NCI-H2081 (cell line): ENCODE measurements at places on chromosomes 6 and 20.

DNA sequence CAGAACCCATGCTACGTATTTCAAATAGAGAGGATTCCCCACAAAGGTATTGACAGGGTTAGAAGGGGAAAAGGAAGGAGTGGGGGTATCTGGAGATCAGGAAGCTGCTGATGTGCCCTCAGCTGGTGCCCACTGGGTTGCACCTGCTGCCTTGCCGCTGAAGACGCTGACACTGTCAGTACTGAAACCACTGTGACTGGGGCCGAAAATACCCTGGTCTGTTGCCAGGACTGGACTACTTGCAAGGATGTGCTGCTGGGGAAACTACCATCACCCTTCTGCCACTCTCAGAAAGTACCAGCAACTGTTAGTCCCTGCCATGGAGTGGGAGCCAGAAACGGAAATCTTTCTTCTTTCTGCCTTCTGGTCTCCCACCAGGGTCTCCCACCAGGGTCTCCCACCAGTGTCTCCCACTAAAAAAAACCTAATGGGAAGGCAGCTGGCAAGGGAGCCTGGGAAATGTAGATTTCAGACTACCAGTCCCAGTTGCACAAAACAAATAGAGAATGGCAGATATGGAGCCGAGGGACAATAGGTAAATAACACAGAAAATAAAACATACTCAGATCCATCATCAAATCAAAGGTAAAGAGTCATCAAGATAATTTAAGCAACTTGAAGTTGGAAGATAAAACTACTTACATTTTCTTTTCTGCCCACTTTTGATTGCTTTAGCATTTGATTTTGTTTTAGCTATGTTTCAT is 204.8 kb downstream of the TPBG start:
- DNase-seq, result peak; percentile 33

DNA sequence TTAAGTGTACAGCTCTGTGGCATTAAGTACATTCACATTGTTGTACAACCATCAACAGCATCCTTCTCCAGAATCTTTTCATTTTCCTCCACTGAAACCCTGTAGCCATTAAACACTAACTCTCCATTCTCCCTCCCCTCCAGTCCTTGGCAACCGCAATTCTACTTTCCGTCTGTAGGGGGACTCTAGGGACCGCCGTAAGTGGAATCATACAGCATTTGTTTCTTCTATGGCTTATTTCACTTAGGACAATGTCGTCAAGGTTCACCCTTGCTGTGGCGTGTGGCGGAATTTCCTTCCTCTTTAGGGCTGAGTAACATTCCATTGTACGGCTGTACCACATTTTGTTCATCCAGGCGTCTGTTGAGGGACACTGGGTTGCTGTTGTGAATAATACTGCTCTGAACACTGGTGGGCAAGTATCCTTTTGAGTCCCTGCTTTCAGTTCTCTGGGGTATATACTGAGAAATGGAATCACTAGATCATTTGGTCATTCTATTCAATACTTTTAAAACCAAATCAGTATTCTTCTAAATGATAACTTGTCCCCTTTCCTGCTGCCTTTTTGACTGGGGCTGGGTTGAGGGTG is 50.7 kb downstream of the PPP1R3G start:
- no peak for DNase-seq

- DNase-seq, result no peak
Observed at GRCh38 chr6:90384720-90385119, 88.1 kb upstream of the BACH2 start.

GRCh38 chr6:85114581-85114935 is 335.3 kb upstream of the NT5E start:
- DNase-seq, result no peak

DNA sequence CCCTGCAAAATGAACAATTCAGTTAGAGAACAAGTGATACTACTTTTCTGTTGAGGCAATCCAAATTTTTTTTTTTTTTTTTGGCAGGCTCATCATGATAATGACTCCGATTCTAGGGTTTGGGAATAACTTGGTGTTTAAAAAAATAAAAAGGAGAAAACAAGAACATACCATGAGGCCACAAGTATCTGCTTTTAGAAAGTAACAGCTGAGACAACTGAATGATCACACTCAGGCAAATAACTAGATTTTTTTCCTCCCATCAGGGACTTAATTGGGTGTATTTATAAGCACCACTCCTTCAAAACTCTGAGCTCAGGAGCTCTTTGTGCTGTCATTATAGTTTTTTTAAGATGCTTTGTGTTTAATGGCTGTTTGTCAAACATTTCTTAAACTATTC is 29.6 kb downstream of the PAK5 start:
- no peak for DNase-seq

- no peak for DNase-seq
Observed at GRCh38 chr20:16392346-16392745, 180.9 kb downstream of the KIF16B start.

- no peak for DNase-seq
Observed at GRCh38 chr6:125124049-125124669, 29.4 kb upstream of the TPD52L1 start.

GRCh38 chr20:5608442-5609161 is 141.6 kb upstream of the SHLD1 start:
- no peak for DNase-seq

GRCh38 chr6:102501615-102502014 is 1108.1 kb downstream of the GRIK2 start:
- no peak for DNase-seq

DNA sequence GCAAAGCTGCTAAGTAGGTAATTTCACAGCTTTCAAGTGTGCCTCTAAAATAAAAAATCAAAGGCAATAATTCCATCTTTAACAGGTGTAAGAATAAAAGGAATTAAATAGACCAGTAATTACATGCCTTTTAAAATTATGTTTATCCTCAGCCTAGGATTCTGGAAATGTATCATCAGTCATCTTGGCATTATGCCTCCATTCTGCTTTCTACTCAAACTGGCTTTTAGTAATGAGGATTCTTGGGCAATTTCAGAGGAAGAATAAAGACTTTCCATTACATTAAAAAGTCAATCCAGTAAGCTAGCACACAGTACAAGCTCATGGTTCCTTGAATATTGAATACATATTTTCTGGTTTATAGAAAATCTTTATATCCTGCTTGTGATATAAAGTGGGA is 44.7 kb downstream of the GSTA2 start:
- DNase-seq, result peak; percentile 60

DNA sequence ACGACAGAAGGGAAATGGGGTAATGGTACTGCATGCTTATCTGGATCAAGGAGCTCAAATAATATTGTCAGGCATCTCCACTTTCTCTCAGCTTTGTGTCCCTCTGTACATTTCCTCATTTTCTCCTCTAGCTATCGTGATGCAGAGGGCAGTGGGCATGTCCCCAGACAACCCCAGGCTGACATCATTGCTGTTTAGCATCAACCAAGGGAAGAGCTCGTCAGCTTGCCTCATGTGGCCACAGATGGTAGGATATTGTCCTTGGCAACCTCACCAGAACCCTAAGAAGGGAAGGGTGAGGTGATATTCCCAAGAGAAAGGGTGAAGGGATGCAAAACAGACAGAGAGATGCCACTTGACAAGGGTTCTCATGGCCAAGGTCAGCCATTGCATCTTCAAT is 58.3 kb downstream of the MAFB start:
- DNase-seq, result no peak

DNA sequence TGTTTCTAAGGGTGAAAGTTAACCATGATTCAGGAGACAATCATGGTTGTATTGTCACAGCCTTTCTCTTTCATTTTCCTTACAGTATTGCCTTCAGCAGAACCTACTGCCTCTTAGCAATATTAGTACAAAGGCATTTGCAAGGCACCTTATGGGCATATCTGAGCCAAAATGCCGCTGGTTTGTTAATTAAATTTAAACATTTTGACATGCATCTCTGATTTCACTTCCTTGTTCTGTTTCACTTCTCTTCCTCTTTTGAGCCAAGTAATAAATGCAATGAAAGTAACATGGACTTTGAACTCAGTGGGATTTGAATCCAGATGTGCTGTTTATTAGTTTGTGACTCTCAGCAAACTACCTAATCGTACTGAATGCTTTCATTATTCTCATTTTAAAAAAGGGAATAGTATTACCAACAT is 467.4 kb upstream of the CITED2 start:
- DNase-seq, result no peak

- no peak for DNase-seq
Observed at GRCh38 chr6:118843685-118844390, 50.1 kb upstream of the ASF1A start.

- no peak for DNase-seq
Observed at GRCh38 chr6:100677240-100677639, 203.9 kb downstream of the ASCC3 start.

GRCh38 chr6:141208101-141208500 is 924.6 kb upstream of the GJE1 start:
- no peak for DNase-seq

DNA sequence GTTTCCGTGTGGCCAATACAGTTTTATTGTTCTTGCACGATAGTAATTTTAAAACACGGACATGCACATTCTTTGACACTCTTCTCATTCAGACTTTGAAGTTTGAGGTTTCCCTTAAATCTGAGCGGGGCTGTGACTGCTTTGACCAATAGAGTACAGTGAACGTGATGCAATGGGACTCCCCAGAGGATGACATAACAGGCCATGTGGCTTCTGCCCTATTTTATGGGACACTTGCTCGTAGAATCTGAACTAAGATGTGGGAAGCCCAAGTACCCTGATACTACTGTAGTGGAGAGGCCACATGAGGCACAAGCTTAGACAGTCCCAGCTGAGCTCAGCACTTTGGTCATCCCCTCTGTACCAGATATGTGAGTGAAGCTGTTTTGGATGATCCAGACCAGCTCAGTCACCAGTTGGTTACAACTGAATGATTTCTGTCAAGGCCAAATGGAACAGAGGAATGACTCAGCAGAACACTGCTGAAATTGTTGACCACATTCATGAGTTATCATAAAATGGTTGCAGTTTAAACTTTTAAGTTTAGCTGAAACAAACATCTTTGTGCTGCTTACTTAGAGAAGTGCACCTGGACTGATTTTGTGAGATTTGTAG is 279.4 kb downstream of the RFPL4B start:
- no peak for DNase-seq

DNA sequence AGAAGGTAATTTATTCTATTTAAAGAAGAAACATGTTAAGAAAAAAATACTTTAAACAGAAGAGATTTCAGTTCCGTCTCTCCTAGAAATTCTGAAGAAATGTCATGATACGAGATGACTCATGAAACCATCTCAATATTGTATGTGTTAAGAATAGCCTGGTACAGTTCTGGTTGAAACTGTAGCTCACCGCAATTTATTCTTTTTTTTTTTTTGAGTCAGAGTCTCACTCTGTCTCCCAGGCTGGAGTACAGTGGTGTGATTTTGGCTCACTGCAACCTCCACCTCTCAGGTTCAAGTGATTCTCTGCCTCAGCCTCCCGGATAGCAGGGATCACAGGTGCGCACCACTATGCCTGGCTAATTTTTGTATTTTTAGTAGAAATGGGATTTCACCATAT is 103.3 kb downstream of the ARHGAP18 start:
- no peak for DNase-seq

DNA sequence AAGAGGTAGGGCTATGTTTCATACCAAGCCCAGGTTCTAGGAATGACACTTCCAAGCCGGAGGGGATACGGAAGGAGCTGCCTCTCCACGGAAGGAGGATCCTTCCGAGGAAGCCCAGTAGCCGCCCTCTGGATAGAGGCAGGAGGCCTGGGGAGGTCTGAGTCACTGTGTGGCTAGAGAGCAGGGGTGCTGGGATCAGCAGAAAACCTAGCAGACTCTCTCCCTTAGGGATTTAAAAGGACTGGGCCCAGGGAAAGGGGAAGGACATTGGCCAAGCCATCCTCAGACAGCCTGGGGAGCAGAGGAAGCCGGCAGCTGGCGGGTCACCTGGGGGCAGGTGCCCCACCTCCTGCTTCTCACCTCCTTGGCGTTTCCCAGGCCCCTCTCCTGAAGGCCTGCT is 36.6 kb upstream of the NFATC2 start:
- no peak for DNase-seq

GRCh38 chr6:43389730-43390295 is 20.4 kb upstream of the ZNF318 start:
- no peak for DNase-seq

GRCh38 chr6:89716532-89716931 is 78.0 kb upstream of the LYRM2 start:
- no peak for DNase-seq

GRCh38 chr6:111564482-111564945 is 41.2 kb downstream of the TRAF3IP2 start:
- DNase-seq, result no peak

GRCh38 chr6:131399433-131399832 is 173.6 kb upstream of the ARG1 start:
- DNase-seq, result no peak

GRCh38 chr6:107442938-107443607 is 16.3 kb downstream of the PDSS2 start:
- DNase-seq, result no peak

GRCh38 chr6:72675396-72675795 is 53.5 kb downstream of the KCNQ5 start:
- no peak for DNase-seq

- DNase-seq, result peak; percentile 7
Observed at GRCh38 chr6:70479236-70479635, 65.9 kb downstream of the FAM135A start.

DNA sequence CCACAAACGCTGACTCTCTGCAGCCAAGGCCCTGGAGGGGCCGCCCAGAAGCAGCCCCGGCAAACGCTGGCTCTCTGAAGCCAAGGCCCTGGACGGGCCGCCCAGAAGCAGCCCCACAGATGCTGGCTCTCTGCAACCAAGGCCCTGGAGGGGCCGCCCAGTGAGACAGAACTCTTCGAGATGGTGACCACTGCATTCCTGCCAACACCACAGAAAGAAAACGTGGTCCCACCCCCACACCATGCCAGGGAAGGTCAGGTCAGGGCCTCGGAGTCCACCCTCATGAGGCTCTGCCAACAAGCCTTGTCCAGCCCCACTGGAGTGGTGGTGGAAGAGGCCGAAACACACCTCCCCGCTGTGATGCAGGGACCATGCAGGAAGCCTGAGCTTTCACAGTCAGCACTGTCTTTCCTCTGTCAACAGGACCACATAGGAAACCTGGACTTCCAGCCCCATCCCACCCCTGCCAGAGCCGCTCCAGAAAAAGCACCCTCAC is 97.5 kb downstream of the DLL1 start:
- DNase-seq, result no peak

- no peak for DNase-seq
Observed at GRCh38 chr6:1817033-1817761, 207.5 kb downstream of the FOXC1 start.

GRCh38 chr6:154448448-154449096 is 61.9 kb downstream of the CNKSR3 start:
- DNase-seq, result peak; percentile 75

GRCh38 chr6:4940416-4940815 is 63.4 kb downstream of the RPP40 start:
- no peak for DNase-seq

- peak; percentile 46 for DNase-seq
Observed at GRCh38 chr6:34246563-34247391, 2.0 kb downstream of the SMIM29 start.

- no peak for DNase-seq
Observed at GRCh38 chr20:57293995-57294394, 27.6 kb upstream of the BMP7 start.

GRCh38 chr6:53294095-53294494 is 54.7 kb downstream of the ELOVL5 start:
- DNase-seq, result peak; percentile 5
